ENCODE measurements at places on chromosomes 12 and 14.

DNA sequence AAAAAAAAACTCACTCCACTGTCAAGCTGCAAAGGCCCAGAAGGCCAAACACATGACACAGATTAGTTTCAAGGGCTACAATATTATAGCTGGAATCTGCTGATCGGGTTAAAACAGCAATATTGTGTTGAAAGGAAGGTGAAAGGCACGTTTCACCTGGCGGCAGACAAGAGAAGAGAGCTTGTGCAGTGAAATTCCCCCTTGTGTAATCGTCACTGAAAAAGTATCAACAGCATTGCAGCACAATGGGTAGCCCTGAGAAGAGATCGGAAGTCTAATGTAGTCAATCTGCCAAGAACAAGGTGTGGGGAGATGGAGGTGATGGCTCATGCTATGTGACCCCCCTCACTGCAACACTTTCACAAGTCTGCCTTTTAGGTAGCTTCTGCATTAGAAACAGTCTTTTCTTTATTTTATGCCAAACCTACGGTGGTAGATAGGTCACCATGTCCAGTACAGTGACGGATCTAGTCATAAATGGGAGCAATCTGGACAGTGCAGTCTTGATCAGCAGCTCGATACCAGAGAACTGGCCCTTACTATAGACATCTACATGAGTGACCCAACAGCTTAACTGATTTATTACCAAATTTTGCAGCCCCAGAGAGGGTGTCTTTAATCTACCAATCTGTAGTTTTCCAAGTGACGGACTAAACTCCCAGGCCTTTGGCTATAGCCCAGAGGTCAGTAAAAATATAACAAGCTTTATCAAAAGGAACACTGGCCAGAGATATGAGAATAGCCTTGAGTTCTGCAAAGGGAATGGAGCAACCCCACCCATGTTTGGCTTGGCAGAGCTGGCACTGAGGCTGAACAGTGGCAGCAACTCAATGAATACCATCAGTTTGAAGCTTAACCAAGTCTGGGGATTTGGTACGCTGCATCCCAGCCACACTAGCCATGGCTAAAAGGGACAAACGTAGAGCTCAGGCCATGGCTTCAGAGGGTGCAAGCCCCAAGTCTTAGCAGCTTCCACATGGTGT, 35.4 kb downstream of the SPTSSA start:
- DNase-seq, result no peak

GRCh38 chr12:48279101-48279500, 71.6 kb downstream of the ZNF641 start:
- DNase-seq, result no peak

- no peak for DNase-seq
Measured at GRCh38 chr12:45432710-45433109, 216.8 kb downstream of the ANO6 start.

- DNase-seq, result no peak
Measured at GRCh38 chr12:115149685-115150378, 465.9 kb upstream of the TBX3 start.

GRCh38 chr14:74501135-74501614, 7.6 kb downstream of the ISCA2 start:
- no peak for DNase-seq

- no peak for DNase-seq
Measured at GRCh38 chr14:95323361-95323760, 3.7 kb upstream of the CLMN start.

DNA sequence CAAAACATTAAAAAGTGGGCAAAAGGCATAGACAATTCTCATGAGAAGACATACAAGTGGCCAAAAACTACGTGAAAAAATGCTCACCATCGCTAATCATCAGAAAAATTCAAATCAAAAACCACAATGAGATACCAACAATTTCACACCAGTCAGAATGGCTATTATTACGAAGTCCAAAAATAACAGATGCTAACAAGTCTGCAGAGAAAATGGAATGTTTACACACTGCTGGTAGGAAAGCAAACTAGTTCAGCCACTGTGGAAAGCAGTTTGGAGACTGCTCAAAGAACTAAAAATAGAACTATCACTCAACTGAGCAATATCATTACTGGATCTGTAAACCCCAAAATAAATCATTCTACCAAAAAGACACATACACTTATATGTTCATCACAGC, 76.2 kb downstream of the PRKD1 start:
- DNase-seq, result no peak

- DNase-seq, result no peak
Measured at GRCh38 chr12:130988751-130989150, 35.0 kb downstream of the ADGRD1 start.

DNA sequence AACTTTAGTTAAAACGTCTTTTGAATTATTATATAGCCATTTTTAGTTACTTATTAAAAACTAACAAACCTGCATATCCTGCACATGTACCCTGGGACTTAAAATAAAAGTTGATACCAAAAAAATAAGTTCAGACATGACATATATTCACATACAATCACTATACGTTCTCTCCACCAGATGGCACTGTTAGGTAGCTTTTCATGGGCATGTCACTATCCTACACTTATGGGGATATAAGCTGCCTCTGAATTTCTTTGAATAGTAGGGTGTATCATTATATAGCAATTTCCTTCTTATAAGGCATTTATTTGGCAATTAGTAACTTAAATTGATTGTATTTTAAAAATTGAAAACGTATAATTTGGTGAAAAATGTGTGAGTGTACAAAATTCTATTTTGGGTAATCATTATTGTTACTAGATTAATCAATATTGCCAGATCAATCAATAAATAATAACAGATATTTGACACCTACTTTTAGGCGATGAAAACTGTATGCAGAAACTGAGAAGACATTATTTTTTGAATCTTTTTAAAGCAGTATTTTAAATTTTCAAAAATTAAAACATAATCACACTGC, 31.8 kb upstream of the OR10A7 start:
- DNase-seq, result no peak

DNA sequence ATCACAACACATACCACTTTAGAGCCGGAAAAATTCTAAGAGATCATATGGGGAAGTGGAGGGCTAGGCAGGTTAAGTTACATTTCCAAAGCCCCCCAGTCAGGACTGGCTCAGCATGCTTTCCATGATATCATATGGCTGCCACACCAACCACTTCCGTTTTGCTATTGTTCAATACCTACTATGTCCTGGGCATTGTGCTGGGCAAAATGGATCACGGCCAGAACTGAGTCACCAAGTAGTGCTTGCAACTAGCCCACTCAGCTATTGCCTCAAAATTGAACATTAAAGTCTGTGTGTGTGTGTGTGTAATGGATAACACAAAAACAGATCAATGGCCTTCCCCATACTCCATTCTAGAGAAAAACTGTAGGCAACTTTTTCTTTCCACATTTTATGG, 22.7 kb downstream of the WIF1 start:
- DNase-seq, result no peak

DNA sequence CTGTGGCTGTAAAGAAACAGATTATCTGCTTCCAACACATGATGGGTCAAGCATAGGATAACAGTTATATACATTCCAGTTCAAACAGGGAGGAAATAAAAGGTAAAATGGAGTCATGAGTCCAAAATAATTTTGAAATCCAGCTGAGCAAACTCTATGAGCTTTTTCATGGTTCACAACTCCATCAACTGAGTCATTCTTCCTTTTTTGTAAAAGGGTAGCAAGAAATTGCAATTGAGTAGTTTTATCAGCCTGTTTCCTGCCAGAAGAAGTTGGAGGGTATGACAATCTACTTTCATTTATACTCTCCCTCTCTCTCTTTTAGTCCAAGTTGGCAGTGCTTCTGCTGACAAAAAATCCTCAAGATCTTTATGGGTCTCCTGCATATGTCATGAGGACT, 95.6 kb downstream of the CPNE8 start:
- DNase-seq, result no peak

DNA sequence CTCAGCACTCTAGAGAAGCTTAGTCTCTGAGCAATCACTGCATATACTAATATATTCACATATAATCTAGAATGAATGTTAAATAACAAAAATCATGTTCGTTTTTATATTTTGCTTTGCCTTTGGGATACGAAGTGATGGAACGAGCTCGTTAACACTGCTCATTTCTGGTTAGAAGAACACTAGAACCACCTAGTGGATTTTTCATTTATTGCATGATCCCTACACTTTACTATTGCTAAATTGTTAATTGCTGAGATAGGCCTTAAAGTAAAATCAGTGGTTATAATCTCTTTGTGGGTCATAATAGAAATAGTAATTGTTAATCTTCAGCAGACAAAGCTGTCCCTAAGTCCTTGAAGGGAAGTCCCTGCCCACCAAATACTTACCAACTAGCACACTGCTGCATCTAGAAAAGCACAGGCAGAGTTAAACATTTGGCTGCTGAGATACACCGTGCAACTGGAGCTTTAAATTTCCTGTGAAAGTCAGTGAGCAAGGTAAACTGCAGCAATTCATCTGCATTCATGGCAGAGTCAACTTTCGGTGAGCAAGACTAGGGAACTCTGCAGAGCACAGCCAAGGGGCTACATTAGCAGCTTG, 353.7 kb downstream of the APAF1 start:
- no peak for DNase-seq

DNA sequence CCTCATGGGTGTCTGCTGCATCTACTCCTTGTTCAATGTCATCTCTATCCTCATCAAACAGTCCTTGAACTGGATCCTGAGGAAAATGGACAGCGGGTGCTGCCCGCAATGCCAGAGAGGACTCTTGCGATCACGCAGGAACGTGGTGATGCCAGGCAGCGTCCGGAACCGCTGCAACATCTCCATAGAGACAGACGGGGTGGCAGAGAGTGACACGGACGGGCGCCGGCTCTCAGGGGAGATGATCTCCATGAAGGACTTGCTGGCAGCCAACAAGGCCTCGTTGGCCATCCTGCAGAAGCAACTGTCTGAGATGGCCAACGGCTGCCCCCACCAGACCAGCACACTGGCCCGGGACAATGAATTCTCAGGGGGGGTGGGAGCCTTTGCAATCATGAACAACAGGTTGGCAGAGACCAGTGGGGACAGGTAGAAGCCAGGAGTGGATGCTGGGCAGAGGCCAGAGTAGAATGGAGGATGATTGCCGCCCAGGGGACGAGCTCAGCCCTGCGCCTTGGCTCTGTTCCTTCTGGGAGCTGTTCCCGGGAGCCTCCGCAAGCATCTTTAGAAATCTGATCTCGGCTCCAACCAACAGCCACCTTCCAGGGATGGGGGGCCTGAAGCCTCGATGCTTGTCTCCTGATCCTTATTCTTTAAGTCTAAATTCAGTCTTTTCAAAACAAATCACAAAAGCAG, 71.6 kb upstream of the PSMC1 start:
- no peak for DNase-seq

DNA sequence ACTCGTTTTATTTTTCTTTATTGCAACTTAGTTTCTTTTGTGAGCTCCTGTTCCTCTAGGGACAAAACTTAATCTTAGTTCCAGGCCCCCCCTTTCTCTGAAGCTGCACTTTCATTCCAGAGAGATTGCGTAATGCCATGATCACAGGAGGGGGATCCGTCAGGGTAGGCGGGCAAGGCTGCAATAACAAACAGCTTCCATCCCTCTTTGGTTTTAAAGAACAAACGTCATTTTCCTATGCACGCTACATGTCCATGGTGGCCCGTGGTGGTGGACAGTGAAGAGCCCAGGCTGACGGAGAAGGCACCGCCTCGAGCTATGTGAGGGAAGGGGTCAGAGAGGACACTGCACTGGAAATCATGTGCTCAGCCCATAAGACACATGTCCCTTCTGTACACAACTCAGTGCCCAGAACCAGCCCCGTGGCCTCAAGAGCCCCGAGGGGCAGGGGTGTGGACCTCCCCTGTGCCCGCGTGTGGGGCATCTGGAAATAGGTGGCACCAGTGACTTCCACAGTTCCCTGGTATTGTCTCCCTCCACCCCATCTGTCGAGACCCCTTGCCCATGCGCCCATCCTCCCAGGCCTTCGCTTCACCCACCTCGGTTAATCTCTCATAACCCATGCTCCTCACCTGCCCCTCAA, 161.4 kb downstream of the ADGRD1 start:
- DNase-seq, result no peak

DNA sequence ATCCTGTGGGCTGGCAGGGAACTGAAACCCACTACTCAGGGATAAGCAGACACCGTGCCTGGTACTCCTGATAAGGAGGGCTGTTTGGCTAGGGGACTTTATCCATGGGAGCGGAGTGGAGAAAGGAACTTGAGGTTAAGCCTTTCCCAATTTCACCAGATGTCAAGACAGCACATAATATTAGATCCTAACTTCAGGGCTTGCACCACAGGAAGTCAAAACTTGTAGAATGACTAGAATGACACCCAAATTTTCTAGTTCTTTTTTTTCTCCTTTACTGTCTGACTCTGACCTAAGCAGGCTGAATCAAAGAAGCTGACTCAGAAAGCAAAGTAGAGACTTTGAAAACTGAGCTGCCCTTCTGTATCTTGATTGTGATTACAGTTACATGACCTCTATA, 7.1 kb upstream of the CGRRF1 start:
- no peak for DNase-seq

DNA sequence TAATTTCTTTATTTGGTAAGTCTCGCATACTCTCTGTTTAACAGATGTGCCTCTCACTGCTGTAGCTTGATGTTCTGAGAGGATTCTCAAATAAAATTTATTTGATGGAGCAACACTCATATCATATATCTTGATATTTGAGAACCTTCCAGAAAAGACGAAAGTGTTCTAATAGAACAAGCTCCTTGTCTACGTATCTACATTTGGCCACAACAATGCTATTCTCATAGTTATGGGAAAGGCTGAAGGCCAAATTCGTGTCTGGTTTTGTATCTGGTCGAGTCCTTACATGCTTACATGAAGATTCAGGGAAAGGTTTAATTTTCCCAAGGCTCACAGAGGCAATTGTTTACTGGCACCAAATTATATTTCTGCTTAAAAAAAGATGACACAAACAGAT, 186.7 kb upstream of the SLC38A2 start:
- DNase-seq, result no peak

- no peak for DNase-seq
Measured at GRCh38 chr14:92109490-92109889, 3.1 kb upstream of the ATXN3 start.

DNA sequence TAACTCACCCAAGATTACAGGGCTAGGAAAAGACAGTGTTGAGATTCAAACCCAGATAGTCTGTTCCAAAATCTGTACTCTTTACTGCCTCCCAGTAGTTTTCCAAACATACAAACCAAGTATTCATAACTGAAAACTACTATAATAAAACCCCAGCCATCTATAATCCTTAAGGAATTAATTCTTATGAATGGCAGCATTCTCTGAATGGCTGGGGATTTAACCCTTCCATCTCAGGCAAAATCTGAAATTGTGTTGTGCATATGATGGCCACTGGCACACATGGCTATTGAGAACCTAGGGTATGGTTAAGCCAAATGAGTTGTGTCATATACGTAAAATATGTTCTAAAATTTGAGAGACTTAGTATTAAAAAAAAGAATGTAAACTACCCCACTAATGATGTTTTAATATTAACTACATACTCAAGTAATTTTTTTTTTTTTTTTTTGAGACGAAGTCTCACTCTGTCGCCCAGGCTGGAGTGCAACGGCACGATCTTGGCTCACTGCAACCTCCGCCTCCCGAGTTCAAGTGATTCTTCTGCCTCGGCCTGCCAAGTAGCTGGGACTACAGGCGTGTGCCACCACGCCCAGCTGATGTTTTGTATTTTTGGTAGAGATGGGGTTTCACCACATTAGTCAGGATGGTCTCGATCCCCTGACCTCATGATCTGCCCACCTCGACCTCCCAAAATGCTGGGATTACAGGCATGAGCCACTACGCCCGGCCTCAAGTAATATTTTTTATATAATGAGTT, 16.7 kb downstream of the PPP1R13B start:
- DNase-seq, result no peak

- no peak for DNase-seq
Measured at GRCh38 chr12:31316891-31317290, 9.1 kb downstream of the SINHCAF start.
